ENCODE measurements at places on chromosomes 2 and 18. TPM values are rescaled to one million over a fixed set of nuclear protein-coding genes. Genes with fewer than 3 reads are reported as not detected.

- H3K27ac ChIP-seq: peak overlapping the region; percentile 87
- no peaks in the 10 kb centered on the region for H3K36me3 ChIP-seq
- DNase-seq: peak; percentile 81
- peak overlapping the region; percentile 74 for H3K4me3 ChIP-seq
- peaks cover 7% of the 10 kb centered on the region for H3K4me1 ChIP-seq
- no peaks in the 10 kb centered on the region for H3K27me3 ChIP-seq
Measured at GRCh38 chr2:46299365-46300263, 2.4 kb downstream of the EPAS1 start.

The LIMS3 gene
- 0.90 TPM for total RNA-seq

The SLC23A3 gene
- total RNA-seq: 4.7 TPM

GRCh38 chr2:28590496-28591301, 94.8 kb downstream of the PLB1 start:
- no peaks in the 10 kb centered on the region for H3K4me1 ChIP-seq
- H3K27me3 ChIP-seq: no peaks in the 10 kb centered on the region
- DNase-seq: no peak
- no peaks in the 10 kb centered on the region for H3K36me3 ChIP-seq
- no peak overlapping the region for H3K4me3 ChIP-seq
- H3K27ac ChIP-seq: no peak overlapping the region

- no peaks in the 10 kb centered on the region for H3K4me1 ChIP-seq
- no peaks in the 10 kb centered on the region for H3K27me3 ChIP-seq
- no peak overlapping the region for H3K27ac ChIP-seq
- peaks cover 3% of the 10 kb centered on the region for H3K36me3 ChIP-seq
- no peak overlapping the region for H3K4me3 ChIP-seq
Measured at GRCh38 chr2:9847140-9847539, 3.9 kb downstream of the TAF1B start.

DNA sequence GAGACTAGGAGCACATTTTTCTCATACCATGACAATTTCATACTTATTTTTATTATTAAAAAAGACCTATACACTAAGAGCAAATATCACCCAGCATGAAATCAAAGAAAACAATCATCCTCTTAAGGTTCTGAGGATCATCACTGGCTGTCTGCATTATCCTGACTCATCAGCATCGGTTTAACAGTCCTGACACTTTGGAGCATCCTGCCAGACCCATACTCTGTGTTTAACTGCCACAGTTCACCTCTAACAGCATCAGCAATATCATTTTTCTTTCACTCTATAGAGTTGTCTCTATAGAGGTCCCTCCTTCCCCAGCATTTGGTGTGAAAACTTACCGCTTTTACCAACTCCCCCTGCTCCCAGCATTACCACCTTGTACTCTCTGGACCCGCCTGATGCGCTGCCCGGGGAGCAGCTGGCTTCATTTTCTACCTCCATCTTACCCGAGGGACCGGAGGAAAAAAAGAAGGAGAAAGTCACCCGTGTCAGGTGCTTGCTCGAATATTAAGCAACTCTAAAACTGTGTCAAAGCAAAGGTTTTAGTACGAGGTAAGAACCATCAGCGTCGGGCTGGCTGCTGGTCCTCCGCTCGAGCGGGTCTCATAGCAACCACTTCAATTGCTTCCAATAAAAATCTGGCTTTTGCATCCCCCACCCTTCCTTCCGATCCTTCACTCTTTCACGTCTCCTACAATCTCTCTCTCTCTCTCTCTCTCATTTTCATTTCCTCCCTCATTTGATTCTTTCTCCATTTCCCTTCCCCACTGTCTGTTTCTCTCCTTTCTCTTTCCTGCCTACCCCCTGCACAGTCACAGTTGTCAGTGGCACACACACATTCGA, at the start of gene RIT2:
RIT2 (minus strand) TSS at position 610 of the 846 bp plus-strand sequence.
- no peaks in the 10 kb centered on the region for H3K4me1 ChIP-seq
- H3K27ac ChIP-seq: no peak within 1 kb of the TSS
- no peaks in the 10 kb centered on the region for H3K27me3 ChIP-seq
- no peak within 1 kb of the TSS for H3K4me3 ChIP-seq
- no peak for DNase-seq

The SLC35F6 gene
- 29.1 TPM for total RNA-seq
